ENCODE measurements at places on chromosomes 13 and 19. TPM values are rescaled to one million over a fixed set of nuclear protein-coding genes. Genes with fewer than 3 reads are reported as not detected.

CERS1 gene
- 1.8 TPM for total RNA-seq

LRG1 gene
- 16.2 TPM for total RNA-seq

RETN gene
- not detected for total RNA-seq

DNA sequence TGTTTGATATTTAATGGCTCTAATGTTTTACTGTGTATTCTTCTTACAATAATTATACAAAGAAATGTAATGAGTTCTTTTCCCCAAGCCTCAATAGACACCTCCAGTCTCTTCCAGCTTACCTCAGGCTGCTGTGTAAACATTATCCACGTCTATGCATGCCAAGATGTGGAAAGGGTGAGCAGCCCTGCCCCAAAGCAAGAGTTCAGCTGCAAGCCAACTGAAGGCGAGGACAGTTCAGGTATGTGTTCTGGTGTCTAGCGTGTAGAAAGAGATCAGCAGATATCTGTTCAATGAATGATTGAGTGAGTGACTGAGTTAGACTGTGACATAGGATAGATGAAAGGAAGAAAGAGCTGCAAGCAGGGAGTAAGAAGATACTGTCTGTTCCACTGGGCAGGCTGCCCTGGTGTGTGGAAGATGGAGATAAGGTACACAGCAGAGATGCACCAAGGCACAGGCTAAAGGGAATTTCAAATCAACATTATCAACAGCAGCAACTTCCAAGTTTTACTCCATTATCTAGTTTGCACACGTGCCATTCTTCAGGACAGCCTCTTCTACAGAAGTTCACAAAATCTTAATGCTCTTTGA is 66.0 kb downstream of the LATS2 start:
- DNase-seq = no peak

DNA sequence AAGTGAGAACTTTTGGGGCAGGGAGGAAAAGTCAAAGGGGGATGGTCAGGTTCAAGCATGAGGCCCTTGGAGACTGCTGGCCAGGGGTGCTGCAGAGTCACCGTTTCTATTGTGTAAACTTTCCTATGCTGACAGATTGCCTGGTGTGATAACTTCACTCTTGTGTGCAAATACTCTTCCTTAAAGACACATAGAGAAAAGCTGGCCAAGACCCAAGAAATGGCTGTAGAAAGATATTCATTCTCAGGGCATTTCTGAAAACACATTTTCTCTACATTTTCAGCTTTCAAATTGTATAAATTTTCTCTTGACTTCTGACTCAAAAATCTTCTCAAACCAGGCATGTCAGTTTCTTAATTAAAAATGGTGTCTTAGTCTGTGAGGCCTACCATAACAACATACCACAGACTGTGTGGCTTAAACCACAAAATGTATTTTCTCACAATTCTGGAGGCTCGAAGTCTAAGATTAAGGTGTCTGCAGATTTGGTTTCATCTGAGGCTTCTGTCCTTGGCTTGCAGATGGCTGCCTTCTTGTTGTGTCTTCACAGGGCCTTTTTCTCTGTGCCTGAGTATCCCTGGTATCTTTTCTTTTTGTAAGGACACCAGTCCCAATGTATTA is 304.5 kb downstream of the KCNRG start:
- peak; percentile 27 for DNase-seq

- no peak for DNase-seq
Observed at GRCh38 chr19:45742969-45743368, 9.7 kb downstream of the MEIOSIN start.

DNA sequence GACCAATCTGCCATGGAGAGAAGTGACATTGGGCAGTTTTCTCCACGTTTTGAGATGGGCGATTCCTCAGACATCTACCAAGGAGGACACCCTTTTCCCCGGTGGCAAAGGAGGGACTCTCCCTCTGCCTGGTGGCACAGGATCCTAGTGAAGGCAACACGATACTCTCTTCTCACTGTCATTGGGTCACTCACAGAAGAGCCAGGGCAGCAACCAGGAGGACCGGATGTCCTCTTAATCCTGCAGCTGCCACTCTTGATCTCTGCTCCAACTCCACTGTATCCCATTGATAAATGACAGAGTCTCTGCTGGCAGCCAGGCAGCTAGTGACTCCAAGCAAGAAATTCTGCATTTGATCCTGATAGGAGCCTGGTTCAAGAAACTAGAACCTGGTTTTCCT is 42.2 kb downstream of the COL4A2 start:
- no peak for DNase-seq

GRCh38 chr13:21450936-21451335 is 8.2 kb downstream of the ZDHHC20 start:
- DNase-seq = no peak

NRTN gene
- 6.2 TPM for total RNA-seq

GRCh38 chr19:58218899-58219298 is 9.8 kb upstream of the ZNF544 start:
- DNase-seq = no peak

CAPN12 gene
- 206 TPM for total RNA-seq

GRCh38 chr19:28634837-28635236 is 578.1 kb downstream of the UQCRFS1 start:
- DNase-seq = no peak

DNA sequence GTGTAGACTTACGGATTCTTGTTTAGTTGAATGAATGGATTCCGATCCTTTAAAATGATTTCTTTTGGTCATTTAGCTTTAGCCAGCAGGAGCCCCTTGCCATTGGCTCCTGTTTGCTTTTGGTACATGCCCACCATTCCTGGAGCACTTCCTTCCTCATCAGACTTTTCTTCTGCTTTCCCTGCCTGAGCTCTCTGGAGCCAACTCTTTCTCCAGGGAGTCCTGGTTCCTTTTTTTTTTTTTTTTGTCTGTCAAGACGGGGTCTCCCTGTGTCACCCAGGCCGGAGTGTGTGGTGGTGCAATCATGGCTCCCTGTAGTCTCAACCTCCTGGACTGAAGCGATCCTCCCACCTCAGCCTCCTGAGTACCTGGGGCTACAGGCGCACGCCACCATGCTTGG is 37.8 kb downstream of the SMARCA4 start:
- DNase-seq = no peak

DNA sequence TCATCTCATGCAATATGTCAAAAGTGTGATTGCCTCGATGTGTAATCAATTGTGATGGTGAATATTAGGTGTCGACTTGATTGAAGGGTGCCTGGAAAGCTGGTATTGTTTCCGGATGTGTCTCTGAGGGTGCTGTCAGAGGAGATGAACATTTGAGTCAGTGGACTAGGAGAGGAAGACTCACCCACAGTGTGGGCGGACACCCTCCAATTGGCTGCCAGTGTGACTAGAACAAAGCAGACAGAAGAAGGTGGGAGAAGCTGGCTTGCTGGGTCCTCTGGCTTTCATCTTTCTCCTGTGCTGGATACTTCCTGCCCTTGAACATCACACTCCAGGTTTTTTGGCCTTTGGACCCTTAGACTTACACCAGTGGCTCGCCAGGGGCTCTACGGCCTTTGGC is 15.5 kb upstream of the CABP5 start:
- no peak for DNase-seq

NCCRP1 gene
- 0.17 TPM for total RNA-seq

GRCh38 chr13:74306496-74306895 is 172.3 kb upstream of the KLF12 start:
- no peak for DNase-seq

GRCh38 chr13:45137526-45137925 is 17.2 kb downstream of the GTF2F2 start:
- DNase-seq = no peak

DNA sequence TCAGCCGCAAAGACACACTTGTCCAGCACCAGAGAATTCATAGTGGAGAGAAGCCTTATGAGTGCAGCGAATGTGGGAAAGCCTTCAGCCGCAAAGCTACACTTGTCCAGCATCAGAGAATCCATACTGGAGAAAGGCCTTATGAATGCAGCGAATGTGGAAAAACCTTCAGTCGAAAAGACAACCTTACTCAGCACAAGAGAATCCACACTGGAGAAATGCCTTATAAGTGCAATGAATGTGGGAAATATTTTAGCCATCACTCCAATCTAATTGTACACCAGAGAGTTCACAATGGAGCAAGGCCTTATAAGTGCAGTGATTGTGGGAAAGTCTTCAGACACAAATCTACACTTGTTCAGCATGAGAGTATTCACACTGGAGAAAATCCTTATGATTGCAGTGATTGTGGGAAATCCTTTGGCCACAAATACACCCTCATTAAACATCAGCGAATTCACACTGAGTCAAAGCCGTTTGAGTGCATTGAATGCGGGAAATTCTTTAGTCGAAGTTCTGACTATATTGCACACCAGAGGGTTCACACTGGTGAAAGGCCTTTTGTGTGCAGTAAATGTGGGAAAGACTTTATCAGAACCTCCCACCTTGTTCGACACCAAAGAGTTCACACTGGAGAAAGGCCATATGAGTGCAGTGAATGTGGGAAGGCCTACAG is 6.8 kb downstream of the ZNF134 start:
- no peak for DNase-seq

GRCh38 chr13:107968470-107968869 is 246.9 kb downstream of the LIG4 start:
- no peak for DNase-seq

ANGPTL8 gene
- total RNA-seq = 0.95 TPM

ZSCAN1 gene
- 1.3 TPM for total RNA-seq

ATP8A2 gene
- 0.29 TPM for total RNA-seq

DNA sequence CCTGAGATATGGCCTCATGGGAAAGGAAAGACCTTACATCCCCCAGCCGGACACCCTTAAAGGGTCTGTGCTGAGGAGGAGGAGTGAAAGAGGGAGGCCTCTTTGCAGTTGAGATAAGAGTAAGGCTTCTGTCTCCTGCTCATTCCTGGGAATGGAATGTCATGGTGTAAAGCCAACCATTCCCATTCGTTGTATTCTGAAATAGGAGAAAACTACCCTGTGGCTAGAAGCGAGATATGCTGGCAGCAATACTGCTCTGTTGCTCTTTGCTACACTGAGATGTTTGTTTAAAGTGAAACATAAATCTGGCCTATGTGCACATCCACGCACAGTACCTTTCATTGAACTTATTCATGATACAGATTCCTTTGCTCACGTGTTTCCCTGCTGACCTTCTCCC is 783 bp upstream of the ZNF587B start:
- no peak for DNase-seq

LSR gene
- total RNA-seq = 229 TPM

GRCh38 chr13:41085961-41086585 is 24.8 kb downstream of the WBP4 start:
- DNase-seq = no peak

ZNF790 gene
- total RNA-seq = 8.7 TPM

- DNase-seq = no peak
Observed at GRCh38 chr13:114030666-114031610, 57.1 kb upstream of the C13orf46 start.

DNA sequence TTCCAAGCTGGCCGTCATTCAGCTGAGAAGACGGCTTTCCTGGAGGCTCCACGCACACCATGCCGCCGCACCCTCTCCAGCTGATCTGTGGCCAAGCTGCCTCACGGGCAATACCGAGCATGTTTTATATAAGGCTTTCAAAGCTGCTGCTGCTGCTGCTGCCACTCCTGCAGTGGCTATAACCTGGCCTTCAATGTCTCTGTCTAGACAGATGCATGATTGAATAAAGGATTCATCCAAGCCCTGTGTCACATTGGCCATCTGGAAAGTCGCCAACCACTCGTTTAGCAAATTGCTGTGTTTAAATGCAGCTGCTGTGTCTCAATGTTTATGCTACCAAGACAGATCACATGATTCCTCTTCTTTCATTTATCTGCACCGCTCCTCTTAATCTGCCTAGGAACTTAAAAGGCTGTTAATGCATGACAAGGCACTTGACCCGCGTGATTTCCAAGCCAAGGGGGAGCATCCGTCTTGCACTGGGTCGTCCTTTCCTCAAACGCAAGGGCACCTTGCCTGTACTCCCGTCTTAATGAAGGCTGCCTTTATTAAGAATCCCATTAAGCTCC is 114.3 kb downstream of the TEX26 start:
- peak; percentile 34 for DNase-seq

GRCh38 chr13:39506559-39507390 is 96.2 kb downstream of the LHFPL6 start:
- DNase-seq = no peak

DNA sequence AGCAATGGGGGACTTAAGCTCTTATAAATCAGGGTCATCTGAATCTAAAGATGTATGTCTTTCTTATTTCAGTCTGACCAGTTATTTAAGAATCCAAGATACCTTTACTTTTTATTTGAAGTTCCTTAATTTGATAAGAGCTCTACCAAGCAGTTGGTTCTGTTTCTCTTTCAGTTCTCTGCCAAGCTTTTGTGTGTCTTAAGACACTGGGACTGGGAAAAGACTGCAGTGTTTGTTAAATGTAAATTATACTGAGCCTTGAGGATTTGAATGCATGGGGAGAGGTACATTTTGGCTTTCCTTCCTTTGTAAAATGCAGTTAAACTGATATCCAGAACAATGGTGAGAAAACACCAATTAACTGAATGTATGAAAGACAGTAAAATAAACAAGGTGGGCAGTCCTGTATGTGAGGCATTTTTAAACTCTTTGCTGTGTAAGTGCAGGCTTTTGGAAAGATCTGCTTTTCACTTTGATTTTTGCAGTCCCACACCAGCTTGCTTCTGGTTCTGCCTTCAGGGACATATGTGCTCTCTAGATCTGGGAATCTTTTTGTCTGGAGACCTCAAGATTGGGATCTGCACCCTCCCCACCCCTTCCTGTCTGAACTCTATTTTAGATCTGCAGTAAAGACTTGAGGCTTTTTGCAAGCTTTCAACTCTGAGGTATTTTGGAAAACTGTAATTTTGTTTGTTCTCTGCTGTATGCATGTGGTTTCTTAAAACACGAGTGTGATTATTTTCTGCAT is 77.6 kb downstream of the LRCH1 start:
- DNase-seq = no peak

- no peak for DNase-seq
Observed at GRCh38 chr13:34731486-34731885, 210.6 kb upstream of the NBEA start.

DNA sequence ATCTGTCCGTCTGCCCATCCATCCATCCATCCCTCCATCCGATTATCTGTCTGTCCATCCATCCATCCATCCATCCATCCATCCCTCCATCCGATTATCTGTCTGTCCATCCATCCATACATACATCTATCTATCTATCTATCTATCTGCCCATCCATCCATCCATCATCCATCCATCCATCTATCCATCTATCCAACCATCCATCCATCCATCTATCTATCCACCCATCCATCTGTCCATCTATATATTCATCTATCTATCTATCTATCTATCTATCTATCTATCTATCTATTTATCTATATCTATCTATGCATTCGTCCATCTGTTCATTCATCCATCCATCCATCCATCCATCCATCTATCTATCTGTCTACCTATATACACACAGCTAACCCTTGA is 471.1 kb upstream of the ZNF507 start:
- DNase-seq = no peak

DNA sequence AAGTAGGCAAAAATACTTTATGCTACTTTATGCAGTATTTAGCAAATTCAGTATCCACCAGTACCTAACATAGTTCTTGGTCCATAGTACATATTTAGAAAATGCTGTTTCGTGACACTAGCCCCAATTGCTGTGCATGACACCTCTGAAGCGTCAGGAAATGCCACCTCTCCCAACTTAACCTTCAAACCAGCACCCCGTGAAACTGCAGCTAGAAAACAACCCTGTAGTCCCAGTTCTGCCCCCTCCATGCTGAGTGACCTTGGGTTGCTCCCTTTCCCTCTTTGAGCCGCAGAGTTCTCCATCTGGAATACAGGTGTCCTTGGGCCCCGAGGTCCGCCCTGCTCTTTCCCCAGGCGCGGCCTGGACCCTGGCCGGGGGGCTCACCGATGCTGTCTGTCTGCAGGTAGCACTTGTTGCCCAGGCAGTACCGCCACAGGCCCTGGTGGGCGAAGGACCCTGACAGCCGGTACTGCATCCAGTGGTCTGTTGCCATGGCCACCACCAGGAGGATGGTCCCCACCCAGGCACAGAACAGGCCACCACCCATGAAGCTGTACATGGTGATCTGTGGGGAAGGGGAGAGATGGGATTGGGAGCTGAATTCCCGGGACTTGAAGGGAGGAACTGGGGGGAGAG is 773 bp downstream of the LIM2 start:
- DNase-seq = no peak

Measured in mucosa of gallbladder (tissue), 1 donor.